Stimulated activated CD4-positive, alpha-beta T cell treated with anti-CD3 and anti-CD28 coated beads, Interleukin-1b, Interleukin-23, amount 100 ng/mL, for 1 hour (primary cell): ENCODE measurements at places on chromosomes 13 and 19.

GRCh38 chr13:105579821-105580710 lies 955.4 kb downstream of the EFNB2 start:
- DNase-seq, result no peak

DNA sequence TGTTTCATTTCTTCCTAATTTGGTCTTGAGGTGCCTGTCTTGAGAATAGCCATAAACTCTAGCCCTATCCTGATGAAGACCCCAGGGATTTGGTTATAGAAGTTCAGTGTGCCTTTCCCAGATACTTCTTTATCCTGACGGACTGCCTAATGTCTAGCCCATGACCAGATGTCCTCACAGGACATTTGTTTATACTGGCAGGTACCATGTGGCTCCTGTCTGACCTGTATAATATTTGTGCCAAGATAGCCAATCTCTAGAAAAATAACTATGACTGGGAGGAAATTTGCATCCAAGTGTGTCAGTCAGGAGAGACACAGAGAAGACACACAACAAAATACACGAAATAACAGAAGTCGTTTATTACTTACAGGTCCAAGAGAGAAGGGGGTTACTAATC lies 69.2 kb upstream of the MIR17HG start:
- DNase-seq, result no peak

DNA sequence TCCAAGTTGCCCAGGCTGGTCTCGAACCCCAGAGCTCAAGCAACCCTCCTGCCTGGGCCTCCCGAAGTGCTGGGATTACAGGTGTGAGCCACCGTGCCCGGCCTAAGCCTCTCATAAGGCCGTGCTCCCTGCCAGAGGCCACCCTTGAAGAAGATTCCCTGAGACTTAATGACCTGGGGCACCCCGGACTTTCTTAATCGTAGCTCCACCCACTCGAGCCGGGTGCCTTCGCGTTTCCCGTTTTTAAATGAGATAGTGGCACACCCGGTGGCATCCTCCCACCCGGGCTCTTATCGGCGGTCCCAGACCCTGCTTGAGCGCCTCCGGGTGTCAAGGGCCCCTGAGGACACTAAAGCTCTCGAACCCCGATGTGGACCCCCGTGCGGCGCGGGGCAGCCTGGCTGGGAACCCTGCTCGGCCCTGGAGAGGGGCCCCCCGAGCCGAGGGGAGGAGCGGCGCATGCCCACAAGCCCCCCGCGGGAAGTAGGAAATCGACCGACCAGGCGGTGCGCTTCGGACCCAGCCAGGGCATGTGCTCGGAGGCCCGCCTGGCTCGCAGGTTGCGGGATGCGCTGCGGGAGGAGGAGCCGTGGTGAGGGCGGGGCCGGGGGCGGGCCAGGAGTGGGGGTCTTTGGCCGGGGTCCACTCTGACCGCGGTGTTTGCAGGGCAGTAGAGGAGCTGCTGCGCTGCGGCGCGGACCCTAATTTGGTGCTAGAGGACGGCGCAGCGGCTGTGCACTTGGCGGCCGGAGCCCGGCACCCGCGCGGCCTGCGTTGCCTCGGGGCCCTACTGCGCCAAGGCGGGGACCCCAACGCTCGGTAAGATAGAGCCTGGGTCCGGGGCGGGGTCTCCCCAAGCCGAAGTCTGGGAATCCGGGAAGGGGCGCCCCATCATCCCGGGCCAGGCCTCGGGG lies at the start of gene ANKLE1:
Gene ANKLE1 (plus strand): TSS at position 511 of the 914 bp plus-strand sequence. CDS start 20 bp downstream, at position 531.
- DNase-seq, result no peak

DNA sequence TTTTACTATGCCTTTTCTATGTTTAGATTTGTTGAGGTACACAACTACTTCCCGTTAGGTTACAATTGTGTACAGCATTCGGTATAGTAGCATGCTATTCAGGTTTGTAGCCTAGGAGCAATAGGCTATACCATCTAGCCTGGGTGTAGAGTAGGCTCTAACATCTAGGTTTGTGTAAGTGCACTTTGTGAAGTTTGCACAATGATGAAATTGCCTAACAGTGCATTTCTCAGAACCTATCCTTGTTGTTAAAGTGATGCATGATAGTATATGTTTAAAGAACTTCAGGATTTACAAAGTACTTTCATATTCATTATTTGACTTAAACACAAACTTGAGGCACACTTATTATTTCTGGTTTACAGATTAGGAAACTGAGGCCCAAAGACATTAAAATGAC lies 11.5 kb upstream of the SERPINE3 start:
- DNase-seq, result no peak

DNA sequence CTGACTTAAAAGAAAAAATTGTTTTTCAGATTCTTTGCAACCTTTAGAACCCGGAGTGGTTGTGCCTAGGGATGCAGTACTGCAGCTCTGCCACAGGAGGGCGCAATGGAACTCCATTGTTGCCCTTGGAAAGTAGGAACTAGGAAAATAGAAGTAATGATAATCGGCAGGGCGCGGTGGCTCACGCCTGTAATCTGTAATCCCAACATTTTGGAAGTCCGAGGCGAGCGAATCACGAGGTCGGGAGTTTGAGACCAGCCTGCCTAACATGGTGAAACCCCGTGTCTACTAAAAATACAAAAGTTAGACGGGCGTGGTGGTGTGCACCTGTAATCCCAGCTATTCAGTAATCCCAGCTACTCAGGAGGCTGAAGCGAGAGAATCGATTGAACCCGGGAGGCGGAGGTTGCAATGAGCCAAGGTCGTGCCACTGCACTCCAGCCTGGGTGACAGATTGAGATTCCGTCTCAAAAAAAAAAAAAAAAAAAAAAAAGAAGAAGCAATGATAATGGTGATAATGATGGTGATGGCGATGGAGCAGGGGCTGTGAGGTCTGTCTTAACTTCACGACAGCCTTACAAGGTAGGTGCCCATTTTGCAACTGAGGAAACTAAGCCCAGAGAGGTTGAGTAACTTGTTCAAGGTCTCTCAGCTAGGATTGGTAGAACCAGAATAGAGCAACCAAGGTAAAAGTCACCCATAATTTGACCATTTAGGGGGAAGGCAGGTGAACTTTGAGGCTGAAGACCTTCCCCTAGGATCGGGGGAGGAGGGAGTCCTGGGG lies 5.5 kb upstream of the ADAMTS10 start:
- DNase-seq, result no peak

- DNase-seq, result no peak
Measured at GRCh38 chr19:30318936-30319335, 53.2 kb upstream of the ZNF536 start.

- DNase-seq, result no peak
Measured at GRCh38 chr19:47253467-47253881, 2.9 kb upstream of the CCDC9 start.

DNA sequence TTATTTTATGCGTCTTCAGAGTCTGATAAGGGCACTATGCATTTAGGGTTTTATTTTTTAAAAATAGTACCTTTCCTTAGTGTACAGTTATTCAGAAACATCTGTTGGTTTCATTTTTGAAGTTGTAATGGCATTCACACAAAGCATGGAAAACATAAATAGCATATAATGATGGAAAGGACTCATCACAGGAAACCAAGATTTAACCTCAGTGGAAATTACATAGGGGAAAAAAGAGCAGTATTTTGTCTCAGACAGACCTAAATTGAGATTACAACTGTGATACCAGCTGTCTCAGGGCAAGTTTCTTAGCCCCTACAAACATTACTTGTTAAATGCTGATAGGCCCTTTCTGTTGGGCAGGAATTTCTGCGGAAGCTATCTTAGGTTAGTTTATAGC lies 57.2 kb downstream of the NHLRC3 start:
- no peak for DNase-seq

GRCh38 chr19:58097781-58098681 lies at the start of gene ZSCAN18:
TSS of gene ZSCAN18 (minus strand) at chr19:58098231. CDS start at chr19:58090267, 7,964 bp downstream.
- DNase-seq, result peak; percentile 88

GRCh38 chr13:44354884-44355283 lies 18.7 kb upstream of the SERP2 start:
- DNase-seq, result no peak

GRCh38 chr13:64333888-64334287 lies 2896.2 kb downstream of the PCDH9 start:
- DNase-seq, result no peak

- DNase-seq, result no peak
Measured at GRCh38 chr19:40387155-40387554, 2.8 kb downstream of the HIPK4 start.

DNA sequence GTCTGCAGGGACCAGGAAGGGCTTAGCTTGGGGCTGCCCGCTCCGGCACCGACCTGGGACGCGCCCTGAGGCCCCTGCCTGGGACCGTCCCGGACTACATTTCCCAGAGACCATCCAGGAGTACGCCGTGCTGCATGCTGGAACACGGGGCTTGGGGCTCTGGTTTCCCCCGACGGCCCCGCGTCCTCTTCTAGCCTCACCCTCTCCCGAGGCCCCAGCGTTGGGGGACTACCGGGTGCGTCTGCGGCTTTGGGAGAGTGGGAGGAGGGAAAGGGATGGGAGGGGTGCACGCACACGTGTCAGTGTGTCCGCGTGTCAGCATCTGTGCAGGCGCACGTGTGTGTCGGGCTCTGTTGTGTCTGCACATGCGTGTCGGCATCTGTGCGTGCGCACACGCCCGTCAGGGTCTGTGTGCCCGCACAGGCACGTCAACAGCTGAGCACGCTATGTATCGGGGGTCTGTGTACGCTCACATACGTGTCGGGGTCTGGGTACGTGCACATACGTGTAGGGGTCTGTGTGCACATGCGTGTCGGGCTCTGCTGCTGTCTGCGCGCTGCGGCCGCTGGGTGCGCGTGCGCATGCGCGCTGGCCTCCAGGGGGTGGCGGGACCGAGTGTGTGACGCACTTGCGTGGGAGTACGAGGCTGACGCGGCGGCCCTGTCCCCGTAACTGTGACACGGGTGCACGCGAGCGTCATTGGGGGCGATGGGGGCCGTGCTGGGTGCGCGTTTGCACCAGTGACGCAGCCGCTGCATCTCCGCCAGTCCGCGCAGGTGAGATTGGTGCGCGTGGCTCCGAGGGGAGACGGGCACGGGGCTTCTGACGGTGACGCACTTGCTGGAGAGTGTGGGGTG lies at the start of gene ZNF331:
Gene ZNF331 (plus strand): TSS at position 625 of the 857 bp plus-strand sequence. CDS start 31,232 bp downstream, outside the sequence.
- DNase-seq, result peak; percentile 77

- no peak for DNase-seq
Measured at GRCh38 chr19:39531834-39532232, 819 bp downstream of the EID2B start.

GRCh38 chr13:99977334-99977911 lies 4.2 kb upstream of the ZIC2 start:
- no peak for DNase-seq

- DNase-seq, result no peak
Measured at GRCh38 chr13:41236369-41236768, 27.0 kb downstream of the MTRF1 start.
